ENCODE measurements at places on chromosomes 12 and 14.

GRCh38 chr12:127416796-127417195 lies 850.2 kb upstream of the TMEM132C start:
- no peak for DNase-seq

GRCh38 chr14:24196071-24197055 lies 1.1 kb upstream of the TM9SF1 start:
- no peak for DNase-seq

DNA sequence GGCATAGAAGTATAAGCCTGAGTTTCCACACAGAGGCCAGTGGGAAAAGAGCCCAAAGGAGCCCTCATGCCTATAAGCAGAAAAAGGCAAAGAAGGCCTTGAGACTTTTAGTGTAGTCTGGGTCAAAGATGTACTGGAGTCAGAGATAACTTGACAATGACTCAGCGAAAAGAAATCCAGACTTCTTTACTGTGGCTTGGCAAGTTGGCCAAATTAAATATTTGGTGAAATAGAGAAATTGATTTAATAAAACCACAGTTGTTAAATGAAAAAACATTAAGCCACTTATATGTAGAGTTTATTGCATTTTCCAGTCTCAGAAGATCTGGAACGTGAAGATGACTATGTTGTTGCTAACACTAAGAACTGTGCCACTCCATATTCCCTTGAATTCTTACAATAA lies 105.1 kb downstream of the TMTC3 start:
- no peak for DNase-seq

DNA sequence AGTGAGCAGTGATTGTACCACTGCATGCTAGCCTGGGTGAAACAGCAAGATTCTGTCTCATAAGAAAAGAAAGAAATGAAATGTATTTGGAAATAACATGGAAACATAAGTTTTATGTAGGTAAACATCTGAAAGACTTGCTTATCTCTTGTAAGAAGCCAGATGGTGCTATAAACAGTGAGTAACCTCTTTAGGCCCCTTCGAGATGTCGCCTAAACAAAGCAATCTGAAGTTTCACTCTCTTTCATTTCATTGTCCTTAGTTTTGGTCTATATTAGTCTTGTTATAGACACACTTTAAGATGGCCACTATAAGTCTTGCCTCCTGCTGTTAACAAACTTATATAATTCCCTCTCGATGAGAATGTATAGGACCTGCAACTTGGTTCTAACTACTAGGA lies 472.6 kb upstream of the ATP2B1 start:
- no peak for DNase-seq

DNA sequence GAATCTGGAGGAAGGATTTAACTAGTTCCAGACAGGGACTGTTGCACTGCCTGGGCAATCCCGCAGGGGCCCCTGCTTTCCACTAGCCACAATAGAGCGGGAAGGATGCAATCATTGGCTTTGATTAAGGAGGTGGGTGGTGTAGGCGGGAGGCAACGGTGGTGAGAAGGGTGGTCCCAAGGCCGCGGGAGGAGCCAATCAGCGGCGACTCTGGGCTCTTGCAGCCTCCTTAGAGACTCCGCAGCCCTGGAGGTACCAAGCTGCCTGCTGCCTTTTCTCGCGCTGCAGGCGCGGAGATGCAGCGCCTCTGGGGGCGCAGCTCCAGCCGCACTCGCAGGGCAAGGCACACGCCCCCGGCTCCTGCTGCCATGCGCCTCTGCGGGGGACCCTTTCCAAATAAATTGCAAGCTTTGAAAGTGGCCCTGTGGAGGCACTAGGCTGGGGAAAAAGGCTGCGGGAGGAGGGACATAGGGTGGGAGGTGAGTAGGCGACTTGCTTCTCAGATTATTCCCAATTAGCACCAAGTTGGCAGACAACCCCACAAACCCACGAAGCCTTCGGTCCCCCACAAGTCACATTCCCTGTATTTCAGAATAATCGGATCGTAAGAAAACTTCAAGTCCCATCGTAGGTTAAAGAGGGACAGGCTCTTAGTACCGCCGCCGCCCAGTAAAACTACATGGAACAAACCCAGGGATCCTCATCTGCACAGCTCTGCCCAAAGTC lies 858 bp upstream of the KCNA1 start:
- DNase-seq, result no peak

GRCh38 chr12:28776913-28777422 lies 372.1 kb upstream of the FAR2 start:
- DNase-seq, result no peak

DNA sequence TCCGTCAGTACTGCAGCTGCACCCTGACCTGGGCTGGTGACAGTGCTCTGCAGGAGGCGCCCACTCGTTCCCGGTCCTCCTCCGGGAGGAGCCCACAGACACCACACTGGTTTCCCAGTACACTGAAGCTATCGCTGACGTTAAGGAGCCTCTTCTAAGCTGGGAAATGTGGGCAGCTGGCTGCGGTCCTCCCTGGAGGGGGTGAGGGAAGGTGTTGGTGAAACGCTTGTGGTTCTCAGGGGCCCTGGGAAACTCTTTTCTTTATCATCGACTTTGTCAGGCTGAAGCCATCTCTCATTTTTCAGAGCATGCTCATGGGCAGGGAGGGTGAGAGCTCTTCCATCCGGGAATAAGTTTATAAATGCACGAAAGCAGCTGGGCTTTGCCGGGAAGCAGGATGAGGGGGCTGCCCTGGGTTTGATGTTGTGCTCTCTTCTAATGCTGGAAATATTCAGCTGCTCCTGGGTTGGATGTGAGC lies 176.0 kb downstream of the CHST11 start:
- peak; percentile 6 for DNase-seq

DNA sequence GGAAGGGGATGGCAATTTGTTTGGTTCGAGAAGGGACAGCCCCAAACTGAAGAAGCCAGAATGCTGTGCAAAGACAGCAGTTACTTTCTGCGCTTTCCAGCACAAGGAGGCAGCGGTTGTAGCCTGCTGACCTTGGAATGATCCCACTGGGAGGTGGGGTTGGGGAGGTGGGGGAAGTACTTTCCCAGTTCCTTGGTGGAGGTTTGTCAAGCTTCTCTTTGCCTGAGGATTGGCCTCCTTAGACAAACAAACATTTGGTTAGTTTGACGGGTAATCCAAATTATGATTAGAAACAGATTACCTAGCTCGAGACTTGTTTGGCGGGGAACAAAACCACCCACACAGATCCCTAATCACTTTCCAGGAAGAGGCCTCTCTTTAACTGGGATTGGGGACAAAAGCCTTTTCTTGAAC lies 79.1 kb upstream of the EGLN3 start:
- DNase-seq, result no peak

DNA sequence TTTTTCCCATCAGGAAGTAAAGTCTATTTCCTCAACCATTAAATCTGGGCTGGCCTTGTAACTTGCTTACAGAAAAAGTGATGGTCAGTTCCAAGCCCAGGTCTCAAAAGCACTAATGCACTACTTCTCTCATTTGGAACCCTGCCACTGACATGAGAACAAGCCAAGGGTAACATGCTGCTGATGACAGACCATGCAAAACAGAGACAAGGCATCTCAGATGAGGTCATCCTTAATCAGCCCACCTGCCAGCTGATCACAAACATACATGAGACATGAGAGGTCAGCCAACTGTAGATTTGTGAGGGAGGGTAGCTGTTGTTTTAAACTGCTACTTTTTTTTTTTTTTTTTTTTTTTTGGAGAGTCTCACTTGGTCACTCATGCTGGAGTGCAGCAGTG lies 16.2 kb downstream of the TWF1 start:
- no peak for DNase-seq

GRCh38 chr14:75242546-75243273 lies 35.9 kb upstream of the FOS start:
- no peak for DNase-seq

Measured in stimulated activated CD8-positive, alpha-beta memory T cell treated with anti-CD3 and anti-CD28 coated beads, Interleukin-2, amount 100 ng/mL, for 48 hours (primary cell).